ENCODE measurements at places on chromosomes 11 and 22. TPM values are rescaled to one million over a fixed set of nuclear protein-coding genes. Genes with fewer than 3 reads are reported as not detected.

GRCh38 chr11:133360860-133361688, 171.2 kb downstream of the OPCML start:
- no peak for DNase-seq

DNA sequence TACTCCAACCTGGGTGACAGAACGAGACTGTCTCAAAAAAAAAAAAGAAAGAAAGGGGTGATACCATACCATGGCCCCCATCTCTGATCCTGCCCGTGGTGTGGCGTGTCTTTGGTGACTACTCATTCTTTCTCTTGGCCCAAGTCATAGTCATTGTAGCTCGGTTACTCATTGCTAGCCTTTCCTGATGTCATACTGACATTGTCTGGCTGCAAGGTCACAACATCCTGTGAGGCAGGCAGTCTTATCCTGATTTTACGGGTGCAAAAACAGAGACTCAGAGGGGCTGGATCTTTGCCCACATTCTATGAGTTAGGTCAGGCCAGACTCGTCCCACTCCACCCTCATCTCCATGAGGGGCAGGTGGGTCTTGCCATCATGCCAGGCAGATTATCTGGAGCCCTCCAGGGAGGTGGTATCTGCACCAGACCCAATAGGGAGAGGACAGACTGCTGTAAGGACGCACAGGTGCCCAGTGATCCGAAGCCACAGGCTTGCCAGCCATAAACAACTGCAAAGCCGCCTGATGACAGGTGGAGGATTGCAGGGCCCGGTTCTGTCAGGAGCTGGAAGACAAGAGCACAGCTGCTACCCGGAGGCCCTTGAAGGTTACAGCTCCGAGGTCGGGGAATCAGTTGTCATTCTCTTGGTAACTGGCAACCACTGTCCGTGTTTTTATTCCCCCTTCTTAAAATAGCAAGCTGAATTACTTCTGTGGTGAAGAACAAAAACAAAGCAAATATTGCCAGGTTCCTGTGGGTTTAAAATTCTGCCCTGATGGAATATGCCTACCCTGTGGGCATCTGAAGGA, 13.8 kb downstream of the TOM1 start:
- peak; percentile 73 for DNase-seq

DNA sequence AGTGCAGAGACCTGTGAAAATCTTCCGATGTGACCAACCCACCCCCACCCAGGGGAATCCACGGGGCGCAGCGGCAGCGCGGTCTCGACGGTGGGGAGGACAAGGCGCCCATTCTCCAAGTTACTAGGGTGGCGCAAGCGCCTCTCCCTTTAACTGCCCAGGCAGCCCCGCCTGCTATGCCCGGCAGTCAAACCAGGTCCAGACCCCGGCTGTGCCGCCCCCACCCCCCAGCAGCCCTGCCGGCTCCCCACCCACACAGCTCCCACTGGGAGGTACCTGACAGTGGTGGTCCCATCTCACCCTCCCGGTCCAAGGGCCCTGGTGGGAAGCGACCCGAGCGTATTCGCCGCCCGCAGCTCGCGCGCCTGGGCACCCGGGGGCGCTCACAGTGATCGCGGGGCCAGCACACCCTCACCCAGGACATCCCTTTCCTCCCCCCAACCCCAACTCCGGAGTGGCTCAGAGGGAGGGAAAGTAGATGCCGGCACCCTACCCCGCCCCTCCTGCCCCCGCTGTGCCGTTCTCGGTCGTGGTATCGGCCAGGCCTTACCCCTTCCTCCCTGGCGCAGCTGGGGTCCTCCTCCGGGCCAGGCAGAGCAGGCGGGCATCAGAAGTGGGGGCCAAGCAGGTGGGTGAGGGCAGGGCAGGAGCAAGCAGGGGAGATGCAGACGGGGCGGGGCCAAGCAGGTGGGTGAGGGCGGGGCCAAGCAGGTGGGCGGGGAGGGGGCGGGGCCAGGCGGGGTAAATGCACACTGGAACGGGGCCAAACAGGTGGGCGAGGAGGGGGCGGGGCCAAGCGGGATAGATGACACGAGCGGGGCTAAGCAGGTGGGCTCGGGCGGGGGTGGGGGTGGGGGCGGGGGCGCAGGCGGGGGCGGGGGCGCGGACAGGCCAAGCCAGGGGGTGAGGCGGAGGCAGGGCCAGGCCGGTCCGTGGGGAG, at the start of gene TRPM5:
Gene TRPM5, minus strand, starts transcription at position 634 of the 940 bp plus-strand sequence. CDS start 21,478 bp downstream, outside the sequence.
- DNase-seq = peak; percentile 80

GRCh38 chr22:24420072-24420976, 7.1 kb upstream of the ADORA2A start:
- DNase-seq = peak; percentile 82

- DNase-seq = no peak
Observed at GRCh38 chr11:79110796-79111195, 330.0 kb downstream of the TENM4 start.

DNA sequence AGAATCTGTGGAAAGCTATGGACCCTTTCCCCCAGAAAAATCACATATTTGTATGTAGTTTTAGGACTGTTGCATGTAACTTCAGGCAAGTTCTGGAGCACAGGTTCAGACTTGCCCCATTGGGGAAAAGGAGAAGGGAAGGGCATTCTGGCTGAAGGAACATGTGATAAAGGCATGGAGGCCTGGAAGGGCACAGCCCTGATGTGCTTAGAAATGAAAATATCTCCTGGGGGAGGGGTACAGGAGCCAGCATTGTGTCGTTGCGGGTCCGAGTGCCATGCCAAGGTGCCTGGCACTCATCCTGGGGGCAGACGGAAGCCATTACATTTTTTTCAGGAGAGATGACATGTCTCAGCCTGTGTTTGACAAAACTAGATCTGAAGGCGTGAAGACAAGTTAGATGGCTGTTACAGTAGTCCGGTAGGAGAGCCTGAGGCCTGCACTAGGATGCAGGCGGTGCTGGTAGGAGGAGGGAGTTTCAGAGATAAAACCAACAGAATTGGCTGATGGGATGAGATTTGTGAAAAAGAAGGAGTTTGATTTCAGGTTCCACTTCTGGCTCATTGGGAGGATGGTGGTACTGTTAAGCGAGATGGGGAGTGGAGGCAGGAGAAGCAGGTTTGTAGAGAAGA, 96.9 kb downstream of the TEAD1 start:
- DNase-seq = no peak

- DNase-seq = no peak
Observed at GRCh38 chr11:23473782-23474181, 613.5 kb upstream of the CCDC179 start.

- DNase-seq = peak; percentile 66
Observed at GRCh38 chr11:128902515-128903066, 11.4 kb downstream of the KCNJ5 start.

GRCh38 chr11:2772544-2773031, 72.8 kb upstream of the KCNQ1OT1 start:
- DNase-seq = peak; percentile 46

GRCh38 chr11:80327956-80328614, 887.3 kb upstream of the TENM4 start:
- DNase-seq = no peak

DNA sequence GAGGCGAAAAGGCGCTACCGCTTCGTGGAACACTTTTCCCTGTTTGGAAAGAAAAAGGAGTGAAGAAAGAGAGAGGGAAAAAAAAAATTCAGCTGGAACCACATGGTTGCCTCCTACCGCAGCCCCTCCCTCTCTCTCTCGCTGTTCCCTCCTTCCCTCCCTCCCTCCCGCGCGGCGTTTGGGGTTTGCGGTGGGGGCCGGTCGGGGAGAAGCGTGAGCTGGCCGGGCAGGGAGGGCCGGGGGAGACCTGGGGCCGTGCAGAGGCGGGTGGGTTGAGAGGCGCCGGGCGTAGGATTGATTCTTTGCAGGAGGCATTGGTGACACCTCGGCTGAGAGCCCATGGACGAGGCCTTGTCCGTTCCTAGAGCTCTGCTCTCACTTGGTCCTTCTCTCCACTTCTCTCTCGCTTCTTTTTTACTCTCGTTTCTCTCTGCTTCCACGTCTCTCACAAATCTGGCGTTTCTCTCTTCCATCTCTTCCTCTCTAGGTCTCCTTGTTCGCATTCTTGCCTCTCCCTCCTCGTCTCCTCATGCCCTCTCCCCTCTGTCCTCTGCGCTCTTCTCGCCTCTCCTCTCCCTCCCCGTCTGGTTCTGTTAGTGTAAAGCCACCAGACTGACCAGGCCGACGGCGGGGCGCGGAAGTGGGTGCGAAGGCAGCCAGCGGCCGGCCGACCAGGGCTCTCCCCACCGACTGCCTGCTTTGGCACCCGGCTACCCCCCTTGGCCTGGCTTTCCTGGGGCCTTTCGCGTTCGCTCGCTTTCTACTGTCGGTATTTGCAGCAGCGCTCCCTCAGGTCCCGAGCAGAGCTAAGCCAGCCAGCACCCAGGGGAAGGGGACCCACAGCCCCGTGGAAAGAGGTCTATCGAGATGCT, at the start of gene CLMP:
Gene CLMP, minus strand, starts transcription at position 61 of the 872 bp plus-strand sequence. CDS start 308 bp downstream, outside the sequence.
- peak; percentile 86 for DNase-seq

GRCh38 chr11:11988681-11989261, 19.7 kb downstream of the DKK3 start:
- no peak for DNase-seq

- peak; percentile 66 for DNase-seq
Observed at GRCh38 chr22:49880281-49880680, 26.6 kb downstream of the ZBED4 start.

GRCh38 chr22:36737776-36738175, 34.2 kb upstream of the CACNG2 start:
- DNase-seq = peak; percentile 84

- no peak for DNase-seq
Observed at GRCh38 chr11:7670641-7671040, 2.7 kb downstream of the CYB5R2 start.

DNA sequence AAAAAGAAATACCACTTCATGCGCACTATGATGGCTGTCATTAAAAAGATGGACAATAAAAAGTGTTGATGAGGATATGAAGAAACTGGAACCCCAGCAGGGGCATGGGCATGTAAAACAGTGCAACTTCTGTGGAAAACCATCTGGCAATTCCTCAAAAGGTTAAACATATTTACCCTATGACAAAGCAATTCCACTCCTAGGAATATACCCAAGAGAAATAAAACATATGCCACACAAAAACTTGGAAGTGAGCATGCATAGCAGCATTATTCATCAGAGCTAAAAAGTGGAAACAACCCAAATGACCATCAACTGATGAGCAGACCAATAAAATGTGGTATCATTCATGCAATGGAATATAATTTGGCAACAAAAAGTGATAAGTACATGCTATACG, 50.1 kb downstream of the LRRC32 start:
- DNase-seq = peak; percentile 9

DNA sequence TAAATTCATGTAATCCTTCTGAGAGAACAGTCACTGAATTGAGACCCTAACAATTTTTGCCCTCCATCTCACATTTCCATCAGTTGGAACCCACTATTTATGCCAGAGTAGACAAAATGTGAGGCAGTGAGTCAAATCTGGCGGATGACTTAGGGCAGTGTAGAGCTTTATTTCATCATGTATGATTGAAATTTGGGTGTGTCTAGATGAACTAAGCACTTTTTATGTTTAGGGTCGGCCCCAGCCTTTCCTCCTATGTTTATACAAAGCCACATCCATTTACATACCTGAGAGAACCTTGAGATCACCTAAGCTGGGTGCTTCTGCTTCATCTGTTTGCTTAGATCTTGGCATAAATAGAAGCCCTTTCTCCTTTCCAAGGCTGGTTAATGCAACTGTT, 15.0 kb upstream of the MUC15 start:
- no peak for DNase-seq

DNA sequence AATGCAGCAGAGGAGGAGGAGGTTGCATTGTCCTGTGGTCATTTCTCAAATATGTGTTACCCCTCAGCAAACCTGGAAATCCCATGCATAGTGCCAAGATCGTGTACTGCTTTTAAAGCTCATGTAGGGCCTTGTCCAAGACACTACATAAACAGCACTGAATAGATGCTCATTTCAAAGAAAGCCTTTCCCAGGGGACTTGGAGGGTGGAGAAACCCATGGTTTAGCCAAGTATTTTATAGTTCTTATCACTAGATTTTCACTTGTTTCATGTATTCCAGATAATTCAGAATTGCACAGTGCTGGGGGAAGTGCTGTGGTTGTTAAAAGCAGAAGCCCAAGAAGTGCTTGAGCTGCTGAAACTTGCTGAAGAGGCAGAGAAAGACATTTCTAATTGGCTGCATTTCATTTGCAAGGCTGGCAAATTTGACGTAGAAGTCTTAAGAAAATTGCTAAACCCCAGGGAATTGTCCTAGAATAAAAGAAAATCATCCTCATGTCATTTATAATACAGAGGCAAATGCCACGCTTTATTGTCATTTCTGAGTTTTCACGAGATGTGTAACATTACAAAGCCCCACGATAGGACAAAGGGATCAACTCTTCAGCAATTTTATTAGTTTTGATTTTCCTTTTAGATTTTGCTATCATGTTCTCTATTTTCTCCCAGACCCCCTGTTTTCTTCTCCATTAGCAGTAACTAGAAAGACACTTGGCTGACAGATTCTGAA, 20.1 kb downstream of the CSRP3 start:
- no peak for DNase-seq

DNA sequence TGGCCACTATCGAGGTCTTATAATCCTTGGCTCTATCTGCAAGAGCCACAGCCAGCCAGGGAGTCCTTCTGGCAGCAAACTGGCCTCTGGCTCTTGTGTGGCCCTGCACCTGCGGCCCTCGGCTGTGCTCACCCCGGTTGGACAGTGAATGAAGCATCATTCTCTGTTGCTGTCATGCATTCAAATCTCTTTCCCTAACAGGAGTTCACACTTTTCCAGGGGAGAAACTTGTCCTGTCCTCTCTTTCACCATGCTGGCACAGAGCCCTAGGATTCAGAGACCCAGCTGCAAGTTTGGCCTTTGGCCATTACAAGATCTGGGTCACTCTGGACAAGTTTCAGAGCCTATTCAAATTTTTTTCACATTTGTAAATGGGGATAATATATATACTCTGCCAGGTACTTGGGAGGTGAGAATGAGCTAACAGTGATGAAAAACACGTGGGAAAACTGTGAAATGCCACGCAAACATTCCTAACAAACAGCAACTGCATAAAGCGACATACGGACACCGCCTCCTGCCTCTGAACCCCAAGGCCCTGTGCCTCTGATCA, 34.2 kb downstream of the TMEM184B start:
- no peak for DNase-seq

- no peak for DNase-seq
Observed at GRCh38 chr11:113419454-113420003, 31.9 kb downstream of the ANKK1 start.

DNA sequence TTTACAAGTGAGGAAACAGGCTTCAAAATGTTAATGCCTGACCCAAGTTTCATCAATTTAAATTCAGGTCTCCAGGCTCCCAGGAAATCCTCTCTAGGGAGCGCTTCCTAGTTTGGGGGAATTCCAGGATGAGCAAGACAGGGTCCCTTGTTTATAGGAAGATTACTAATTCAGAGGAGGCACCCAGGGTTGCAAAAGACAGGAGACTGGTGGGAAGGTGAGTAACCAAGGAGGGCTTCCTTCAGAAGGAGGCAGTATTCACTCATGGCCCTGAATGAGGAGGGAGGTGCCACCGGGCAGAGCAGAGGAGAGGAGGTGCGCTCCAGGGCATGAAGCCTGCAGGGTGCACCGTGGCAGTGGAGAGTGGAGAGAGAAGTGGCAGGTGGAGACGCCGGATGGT, 1.6 kb downstream of the TMEM132A start:
- no peak for DNase-seq

Gene GLB1L3
- total RNA-seq = not detected

Gene PANX3
- total RNA-seq = not detected

Gene OR51E2
- total RNA-seq = 0.23 TPM

Gene CNIH2
- not detected for total RNA-seq

Gene SHANK3
- total RNA-seq = 34.4 TPM

Gene FAM181B
- total RNA-seq = 0.67 TPM

Gene FOLR2
- total RNA-seq = 66.4 TPM

Measured in posterior vena cava (tissue), 2 donors.